SW480 (cell line): ENCODE measurements at places on chromosomes 16 and 17.

DNA sequence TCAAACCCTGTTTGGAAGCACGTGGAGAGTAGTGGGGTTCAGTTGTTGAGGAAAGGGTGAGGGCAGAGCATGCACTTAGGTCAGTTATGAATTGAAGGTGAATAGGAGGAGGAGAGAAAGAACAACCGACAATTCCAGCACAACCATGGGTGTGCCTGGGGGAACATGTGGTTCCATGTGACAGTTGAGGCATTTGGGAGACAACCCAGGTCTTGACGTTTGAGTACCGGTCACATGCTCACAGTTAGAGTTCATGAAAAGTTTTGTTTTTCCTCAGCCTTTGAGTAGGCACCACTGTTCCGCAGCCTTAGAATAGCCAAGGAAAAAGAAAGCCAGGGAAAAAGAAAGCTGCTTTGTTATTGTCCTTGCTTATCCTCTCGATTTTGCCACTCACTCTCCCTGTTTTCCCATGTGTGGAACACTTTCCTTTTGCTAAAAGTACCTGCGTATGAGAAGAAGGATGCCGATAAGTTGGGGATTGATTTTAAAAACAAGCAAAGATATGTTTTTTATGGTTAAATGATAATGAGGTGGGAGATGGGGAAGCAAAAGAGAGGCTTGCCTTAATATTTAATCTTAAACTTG lies 25.6 kb upstream of the ABCC11 start:
- DNase-seq, result no peak

DNA sequence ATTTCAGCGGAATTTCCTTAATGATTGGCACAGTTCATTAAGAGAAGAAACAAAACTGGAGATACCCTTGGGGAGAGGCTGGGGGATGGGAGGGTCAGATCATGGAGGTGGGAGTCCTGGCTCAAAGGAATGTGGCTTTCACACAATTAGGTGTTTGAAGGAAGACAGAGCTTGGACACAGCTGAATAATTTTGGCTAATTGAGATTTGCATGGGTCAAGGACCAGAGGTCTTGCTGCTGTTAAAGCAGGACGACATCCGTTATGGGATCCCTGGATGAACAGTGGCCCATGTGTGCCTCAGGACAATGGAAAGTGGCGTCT lies 160.3 kb downstream of the HS3ST3B1 start:
- no peak for DNase-seq

DNA sequence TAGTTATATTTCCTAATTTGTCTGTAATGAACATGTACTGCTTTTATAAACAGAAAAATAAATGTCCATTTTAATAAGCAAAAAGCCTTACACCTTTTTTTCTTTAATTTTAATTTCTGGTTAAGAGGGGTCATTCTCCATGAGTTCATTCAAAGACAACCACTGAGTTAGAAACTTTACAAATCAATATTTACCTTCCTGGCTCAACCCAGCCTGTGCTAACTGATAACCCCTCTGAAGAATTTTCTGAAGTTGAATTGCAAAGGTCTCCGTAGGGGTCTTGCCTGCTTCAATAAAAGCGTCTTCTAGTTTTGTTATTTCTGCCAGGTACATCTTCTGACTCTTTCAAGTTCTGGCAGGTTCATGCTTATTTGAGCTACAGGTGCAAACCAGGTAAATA lies 440.4 kb upstream of the SALL1 start:
- no peak for DNase-seq

DNA sequence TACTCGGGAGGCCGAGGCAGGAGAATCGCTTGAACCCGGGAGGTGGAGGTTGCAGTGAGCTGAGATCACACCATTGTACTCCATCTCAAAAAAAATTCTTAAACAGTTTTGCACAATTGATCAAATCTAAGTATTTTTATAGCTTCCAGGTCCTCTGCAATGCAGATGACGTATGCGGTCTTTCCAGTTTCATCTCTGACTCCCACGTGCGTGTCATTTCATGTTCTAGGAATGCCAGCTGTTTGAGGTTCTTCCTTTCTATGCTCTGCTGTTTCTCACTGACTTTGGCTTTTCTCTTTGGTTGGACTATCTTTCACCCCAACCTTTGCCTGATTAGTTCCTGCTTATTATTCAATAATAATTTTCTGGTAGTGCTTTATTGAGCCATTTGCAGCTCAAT lies 16.2 kb downstream of the CHP2 start:
- DNase-seq, result no peak

DNA sequence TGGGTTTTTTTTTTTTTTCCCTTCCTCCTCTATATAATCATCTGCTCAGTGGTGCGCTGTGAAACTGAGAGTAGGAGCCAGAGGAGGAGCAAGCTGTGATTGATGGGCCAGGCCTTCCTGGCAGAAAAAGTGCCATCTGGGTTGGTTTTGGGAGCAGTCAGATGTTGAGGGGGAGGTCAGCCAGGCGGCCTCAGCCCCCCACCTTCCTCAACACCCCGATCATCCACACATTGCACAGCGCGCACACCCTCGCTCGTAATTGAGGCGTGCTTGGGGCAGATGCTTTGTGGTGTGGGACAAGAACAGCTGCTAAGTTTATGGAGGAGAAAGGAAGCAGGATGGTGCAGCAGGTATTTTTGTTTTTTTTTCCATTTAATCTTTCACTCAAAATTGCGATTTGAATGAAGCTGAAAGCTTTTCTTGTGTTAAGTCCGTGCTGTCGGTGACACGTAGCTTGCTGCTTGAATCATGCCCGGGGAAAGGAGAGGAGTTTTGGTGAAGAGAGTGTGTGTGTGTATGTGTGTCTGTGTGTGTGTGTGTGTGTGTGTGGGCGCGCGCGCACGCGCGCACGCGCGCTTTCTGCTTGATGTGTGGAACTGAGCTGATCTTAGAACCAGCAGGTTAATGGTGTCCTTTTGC lies 177.4 kb downstream of the RBFOX1 start:
- DNase-seq, result no peak

- peak; percentile 58 for DNase-seq
These were observed 127.9 kb downstream of the NPIPB5 start for GRCh38 chr16:22638393-22639206.

- peak; percentile 46 for DNase-seq
These were observed 9.1 kb upstream of the MPO start for GRCh38 chr17:58289869-58290268.

GRCh38 chr16:89687092-89687940 lies 827 bp downstream of the CDK10 start:
- peak; percentile 87 for DNase-seq

- DNase-seq, result no peak
These were observed 80.2 kb downstream of the CACNG1 start for GRCh38 chr17:67124450-67125148.
